Hypothalamus (tissue), 51 donors: ENCODE measurements at places on chromosomes 1 and 21.

- DNase-seq, result no peak
Observed at GRCh38 chr1:240414237-240414636, 197.7 kb downstream of the GREM2 start.

- DNase-seq, result no peak
Observed at GRCh38 chr1:55926906-55927471, 652.4 kb downstream of the PLPP3 start.

- no peak for DNase-seq
Observed at GRCh38 chr1:113073479-113073950, 517 bp downstream of the LRIG2 start.

- DNase-seq, result no peak
Observed at GRCh38 chr1:164629971-164630370, 71.0 kb downstream of the PBX1 start.

DNA sequence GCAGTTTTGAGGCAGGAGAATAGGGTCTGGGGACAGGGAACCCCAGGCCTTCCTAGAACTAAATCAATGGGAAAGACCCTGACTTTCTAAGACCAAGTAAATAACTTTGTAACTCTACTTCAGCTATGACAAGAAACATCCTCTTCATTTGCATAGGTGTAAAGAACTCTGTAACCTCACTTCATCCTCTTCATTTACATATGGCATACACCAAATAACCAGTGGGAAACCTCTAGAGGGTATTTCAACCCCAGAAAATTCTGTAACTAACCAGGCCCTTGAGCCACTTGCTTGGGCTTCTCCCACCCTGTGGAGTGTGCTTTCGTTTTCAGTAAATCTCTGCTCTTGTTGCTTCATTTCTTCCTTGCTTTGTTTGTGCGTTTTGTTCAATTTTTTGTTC is 495.6 kb downstream of the SIPA1L2 start:
- no peak for DNase-seq

DNA sequence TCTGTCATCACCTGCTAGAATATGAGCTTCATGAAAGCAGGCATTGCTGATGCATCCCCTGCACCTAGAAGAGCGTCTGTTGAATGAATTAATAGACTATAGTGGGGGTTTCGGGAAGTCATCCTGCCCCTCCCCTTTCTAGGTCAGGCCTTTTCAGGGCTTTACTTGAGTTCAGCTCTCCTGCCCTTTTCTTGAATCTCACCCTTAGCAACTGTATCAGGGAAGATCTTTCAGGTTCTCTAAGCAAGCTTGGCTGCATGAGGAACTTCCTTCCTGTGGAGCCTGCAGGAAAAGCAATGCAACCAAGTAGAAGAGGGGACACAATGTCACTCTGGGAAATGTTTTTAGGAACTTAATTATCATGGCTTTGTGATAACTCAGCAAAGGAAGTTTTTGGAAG is 27.2 kb upstream of the KIAA0040 start:
- DNase-seq, result no peak

DNA sequence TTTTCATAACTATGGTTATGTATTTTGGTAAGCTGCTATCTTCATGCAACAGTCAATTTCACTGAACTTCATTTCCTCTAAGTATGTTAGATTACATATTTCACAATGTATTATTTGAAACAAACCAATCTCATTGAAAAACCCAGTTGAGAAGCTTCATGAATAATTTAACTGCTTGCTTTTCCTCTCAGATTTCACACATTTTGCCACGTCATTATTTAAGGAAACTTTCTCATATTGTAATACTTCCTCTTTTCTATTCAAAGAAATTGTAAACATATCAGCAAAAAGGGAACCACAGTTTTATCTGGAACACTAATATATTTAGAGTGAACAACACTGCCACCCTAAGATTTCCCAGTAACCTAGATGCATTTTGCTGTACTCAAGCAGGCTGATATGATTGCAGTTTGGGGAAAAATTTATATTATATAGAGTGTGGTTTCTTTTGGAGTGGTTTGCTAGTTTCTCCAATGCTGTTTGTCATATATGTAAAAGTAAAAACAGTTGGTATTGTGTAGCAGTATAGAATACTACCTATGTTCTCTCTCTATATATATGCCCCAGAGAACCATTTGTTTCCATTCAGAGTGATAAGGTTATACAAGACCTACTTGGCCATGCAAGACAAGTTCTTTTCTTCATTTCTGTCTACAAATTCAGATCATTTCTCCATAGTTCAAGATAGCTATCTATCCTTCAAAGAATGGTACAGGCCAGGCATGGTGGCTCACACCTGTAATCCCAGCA is 28.4 kb upstream of the AHCTF1 start:
- no peak for DNase-seq

- DNase-seq, result peak; percentile 38
Observed at GRCh38 chr21:41878831-41879189, 334 bp downstream of the PRDM15 start.

DNA sequence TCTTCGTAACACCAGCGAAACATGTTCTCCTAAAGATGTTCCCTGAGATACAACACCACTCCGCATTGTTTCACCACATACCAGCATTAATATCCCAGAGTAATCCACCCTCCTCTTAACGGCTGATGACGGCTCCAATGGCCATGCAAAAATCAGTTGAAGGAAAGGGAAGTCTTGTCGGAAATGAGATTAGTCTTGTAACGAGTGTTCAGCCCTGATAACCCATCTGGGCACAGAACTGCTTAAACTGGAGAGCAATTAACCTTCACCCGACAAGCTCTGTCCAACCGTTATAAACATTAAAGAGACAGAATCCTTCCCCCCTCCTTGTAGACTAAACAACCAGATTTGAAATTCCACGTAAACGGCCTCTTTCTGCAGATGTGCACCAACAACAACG is 21.9 kb downstream of the ERG start:
- DNase-seq, result no peak

DNA sequence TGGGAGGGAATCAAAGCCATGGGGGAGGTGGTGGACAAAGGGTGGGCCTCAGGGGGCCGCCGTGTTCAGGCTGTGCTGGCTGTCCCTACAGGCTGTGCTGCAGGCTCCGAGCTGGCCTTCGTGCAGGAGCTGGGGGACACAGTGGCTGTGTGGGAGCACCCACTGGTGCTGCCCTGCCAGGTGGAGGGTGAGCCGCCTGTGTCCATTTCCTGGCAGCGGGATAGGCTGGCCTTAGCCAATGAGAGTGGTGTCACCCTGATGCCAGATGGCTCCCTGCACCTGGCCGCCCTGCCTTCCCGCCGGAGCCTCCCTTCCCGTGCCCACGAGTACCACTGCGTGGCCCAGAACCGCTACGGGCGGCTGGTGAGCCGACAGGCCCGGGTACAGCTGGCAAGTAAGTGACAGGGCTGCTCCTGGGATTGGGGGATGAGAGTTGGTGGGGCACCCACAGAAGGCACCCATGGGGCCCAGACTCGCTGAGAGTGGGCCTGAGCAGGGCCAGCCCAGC is 20.2 kb downstream of the SLC27A3 start:
- no peak for DNase-seq

GRCh38 chr1:158179301-158180041 is 1.2 kb upstream of the CD1D start:
- DNase-seq, result no peak

- no peak for DNase-seq
Observed at GRCh38 chr1:119347858-119348257, 20.7 kb upstream of the HAO2 start.

GRCh38 chr1:79161077-79161476 is 154.5 kb upstream of the ADGRL4 start:
- no peak for DNase-seq

GRCh38 chr1:56461158-56462127 is 117.9 kb downstream of the PLPP3 start:
- DNase-seq, result no peak

DNA sequence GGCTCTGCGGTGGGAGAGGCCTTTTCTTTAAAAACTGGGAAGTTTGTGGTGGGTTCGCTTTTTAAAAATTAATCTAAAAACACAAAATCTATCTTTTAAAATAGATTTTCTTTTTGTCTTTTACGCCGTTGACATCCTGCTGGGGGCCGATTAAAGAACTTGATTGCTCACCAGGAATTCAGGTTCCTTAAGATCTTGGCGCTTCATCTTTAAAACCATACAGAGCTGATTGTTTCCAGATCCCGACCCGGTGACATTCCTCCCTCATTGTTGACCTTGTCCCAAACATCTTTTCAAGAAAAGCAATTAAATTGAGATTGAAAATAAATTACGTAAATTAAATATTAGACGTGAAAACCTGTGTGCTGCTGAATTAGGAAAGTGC is 546 bp upstream of the ZNF697 start:
- no peak for DNase-seq

GRCh38 chr21:26782747-26783146 is 62.5 kb downstream of the ADAMTS1 start:
- no peak for DNase-seq

GRCh38 chr1:214146523-214146922 is 134.4 kb upstream of the SMYD2 start:
- no peak for DNase-seq

GRCh38 chr1:229410692-229411433 is 23.0 kb downstream of the ACTA1 start:
- peak; percentile 31 for DNase-seq

DNA sequence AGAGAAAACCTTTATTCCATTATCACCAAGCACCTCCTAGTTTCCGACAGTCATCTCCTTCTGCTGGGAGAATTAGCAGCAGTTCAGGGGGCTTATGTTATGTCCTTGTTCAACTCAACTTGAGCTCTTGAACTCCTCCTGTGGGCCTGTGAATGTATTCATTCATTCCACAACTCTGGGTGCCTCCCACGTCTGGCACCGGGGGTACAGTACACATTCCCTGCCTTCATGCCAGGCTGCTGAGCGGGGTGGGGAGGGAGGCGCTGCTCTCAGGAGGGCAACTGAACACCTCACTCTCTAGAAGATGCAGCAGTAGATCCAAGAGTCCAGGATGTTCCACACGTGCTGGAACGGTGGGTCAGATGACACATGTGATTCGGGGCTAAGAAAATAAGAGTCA is 4.3 kb upstream of the MX2 start:
- DNase-seq, result no peak

DNA sequence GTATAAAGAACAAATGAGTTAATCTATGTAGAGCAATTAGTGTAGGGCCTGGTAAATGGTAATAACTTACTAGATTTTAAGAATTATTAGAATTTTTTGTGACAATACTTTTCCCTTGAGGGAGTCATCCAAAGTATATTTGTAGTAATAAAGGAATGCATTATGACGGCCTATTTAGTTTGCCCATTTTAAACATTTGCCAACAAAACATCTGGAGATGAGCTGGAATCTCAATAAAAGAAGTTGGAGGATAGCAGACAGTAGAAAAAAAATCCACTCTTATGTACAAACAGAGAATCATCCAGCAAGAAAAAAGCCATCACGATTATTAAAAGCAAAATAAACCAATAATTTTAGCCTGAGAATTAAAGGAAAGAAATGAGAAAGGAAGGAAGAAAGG is 567.3 kb upstream of the ADAMTS5 start:
- DNase-seq, result no peak

DNA sequence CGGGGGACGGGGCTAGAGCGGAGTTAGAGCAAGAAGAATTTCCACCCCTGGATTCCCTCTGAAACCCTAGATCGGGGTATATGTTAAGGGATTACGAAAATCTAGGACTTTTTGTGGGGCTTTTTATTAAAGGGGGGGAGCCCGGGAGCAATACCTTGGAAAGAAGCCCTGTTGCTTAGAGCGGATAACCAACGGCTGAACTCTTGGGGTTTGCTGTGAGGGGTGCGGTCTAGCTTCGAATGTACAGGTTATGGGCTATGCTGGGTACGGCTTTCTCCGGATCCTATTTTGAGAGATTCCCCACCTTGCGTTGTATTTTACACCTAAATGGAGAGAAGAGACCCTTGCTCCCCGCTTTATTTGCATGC is 626 bp downstream of the DYRK3 start:
- DNase-seq, result no peak

DNA sequence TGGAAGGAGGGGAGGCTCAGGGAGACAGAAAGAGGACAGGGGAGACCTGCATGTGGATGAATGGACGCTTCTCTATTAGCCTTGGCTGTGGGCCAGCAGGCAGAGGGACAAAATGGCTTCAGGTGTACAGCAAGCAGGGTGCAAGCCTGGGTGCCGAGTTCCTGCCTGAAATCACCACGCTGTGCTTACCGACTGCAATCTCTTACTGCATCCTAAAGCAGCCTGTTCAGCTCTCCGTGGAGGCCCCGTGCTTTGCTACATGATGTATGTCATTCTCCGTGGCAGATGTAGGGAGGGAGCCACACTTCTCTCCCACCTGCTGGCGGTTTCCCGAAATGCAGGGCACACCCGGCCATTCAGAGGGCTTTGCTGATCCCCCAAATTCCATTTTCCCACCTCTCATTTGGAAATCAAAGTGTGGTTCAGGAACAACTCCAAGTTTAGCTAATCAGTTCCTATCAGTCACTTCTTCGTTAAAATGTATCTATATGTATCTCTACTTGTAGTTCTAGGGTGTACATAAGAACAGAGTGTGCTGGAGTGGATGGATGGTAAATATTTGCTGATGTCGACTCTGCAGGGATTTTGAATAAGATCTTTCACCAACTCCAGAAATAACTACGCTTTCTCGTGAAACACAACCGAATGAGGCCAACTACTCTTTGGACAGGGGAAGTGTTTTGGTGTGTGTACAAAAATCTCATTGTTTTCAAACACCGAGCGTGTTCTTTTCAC is 122.3 kb upstream of the BACE2 start:
- no peak for DNase-seq

DNA sequence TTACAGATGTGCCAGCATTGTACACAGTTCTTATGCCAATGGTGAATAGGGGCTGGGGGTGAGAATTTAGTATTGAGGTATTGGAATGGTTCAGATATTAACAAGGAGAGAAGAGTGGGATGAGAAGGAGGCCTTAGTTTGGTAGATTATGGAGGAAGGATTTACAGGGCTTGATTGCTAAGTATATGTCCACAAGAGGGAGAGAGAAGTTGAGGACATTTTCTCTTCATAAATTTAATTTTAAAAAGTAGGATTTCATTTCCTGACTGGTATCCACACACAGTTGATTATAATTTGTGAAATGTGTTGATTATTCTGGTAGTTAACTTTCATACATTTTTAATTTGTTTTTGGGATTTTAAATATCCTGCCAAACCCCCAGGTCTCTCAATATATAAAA is 213.0 kb downstream of the ADGRL2 start:
- no peak for DNase-seq

GRCh38 chr21:16159213-16159970 is 429.6 kb downstream of the USP25 start:
- no peak for DNase-seq

GRCh38 chr1:20660847-20661206 is 342 bp downstream of the DDOST start:
- DNase-seq, result no peak

GRCh38 chr1:160819186-160819585 is 23.2 kb downstream of the LY9 start:
- no peak for DNase-seq

- DNase-seq, result no peak
Observed at GRCh38 chr1:183227422-183228346, 41.6 kb downstream of the LAMC2 start.

DNA sequence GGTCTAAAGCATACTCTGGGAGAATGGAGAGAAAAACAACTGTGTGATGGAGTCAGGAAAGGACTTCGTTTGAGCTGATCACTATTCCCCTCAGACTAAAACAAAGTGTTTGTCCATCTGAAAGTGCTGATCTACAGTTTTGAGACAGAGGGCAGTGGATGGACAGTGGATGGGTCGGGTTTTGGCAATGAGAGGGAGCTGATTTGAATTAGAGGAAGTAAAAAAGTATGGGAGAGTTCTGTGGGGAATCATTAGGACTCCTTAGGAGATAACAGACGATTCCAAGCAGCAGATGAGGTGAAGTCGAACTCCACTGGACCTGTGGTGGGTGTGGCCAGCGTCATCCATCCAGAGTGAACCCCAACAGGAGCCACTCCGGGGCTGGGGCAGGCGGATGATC is 62.3 kb downstream of the PTGS2 start:
- DNase-seq, result no peak

- DNase-seq, result no peak
Observed at GRCh38 chr1:3778590-3779264, 6.2 kb downstream of the SMIM1 start.
